Activated CD8-positive, alpha-beta memory T cell treated with anti-CD3 and anti-CD28 coated beads for 4 hours (primary cell): ENCODE measurements at places on chromosomes 7 and 10.

- no peak for DNase-seq
Observed at GRCh38 chr10:61974601-61975390, 73.3 kb downstream of the ARID5B start.

DNA sequence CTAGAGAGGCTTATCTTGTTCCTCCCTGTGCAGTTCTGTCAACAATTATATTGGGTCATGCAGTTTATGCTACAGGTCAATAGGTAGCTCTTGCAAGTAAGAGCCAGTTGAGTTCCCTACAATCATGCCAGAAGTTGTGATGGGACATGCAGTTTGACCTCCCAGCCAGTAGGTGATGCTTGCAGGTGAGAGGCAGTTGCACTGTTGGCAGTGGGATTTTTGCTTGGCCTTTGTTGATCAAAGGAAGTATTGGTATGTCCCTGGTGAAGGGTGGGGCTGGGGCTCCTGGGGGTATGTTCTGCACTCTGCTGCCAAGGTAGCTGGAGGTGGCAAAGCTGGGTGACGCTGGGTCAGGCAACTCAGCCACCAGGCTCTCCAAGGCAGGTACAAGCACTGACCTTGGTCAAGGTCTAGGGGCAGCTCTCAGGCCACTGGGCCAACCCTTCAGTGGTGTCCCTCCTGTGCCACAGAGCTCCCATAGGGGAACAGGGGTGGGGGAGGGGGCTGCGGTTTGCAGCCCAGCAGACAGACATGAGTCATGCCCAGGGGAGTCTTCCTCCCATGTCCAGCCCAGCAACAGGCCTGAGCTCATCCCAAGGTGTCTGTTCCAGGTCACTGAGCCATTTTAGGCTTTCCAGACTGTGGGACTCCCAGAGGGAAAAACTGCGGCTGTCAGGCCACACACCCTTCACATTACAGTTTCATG, 43.3 kb downstream of the MEOX2 start:
- no peak for DNase-seq

DNA sequence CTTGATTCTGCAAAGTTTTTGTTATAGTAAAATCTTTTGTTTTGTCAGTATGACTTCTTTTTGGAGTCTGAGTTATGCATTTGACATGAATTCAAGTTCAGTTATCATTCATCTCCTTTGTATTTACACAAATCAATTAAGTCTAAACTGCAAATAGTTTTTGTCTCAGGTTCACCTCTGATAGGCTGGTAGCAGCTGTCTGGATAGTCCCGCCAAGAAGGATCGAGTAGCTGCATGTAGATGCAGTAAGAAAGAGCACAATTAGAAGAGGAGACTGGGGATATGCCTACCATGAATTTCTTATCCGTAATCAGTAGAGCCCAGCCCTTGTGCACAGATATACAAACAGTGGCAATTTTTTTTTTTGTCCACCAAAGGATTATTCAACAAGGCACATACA, 392.5 kb upstream of the ETV1 start:
- no peak for DNase-seq

DNA sequence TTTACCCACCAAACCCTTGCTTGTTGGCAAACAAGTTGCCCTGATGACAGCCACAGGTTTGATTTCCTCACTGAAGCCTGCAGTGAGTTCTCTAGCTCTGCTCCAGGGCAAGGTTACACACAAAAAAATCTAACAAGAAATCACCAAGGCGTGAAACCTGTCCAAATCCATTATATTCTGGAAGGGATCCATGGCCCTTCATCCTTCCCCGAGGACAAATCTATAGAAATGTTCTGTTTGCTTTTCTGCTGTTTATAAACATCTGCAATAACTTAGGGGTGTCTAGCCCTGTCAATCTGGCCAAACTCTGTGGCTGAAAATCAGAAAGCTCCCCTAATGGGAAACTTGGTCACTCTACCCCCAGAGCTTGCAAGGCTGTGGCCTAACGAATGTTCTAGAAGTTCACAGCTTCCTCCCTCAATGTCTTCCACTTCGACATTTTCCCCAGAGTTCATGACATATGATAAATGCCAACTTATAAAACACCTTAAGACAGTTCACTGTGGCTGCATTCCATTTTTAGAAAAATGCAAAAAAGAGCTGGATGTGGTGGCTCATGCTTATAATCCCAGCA, 164.5 kb downstream of the PRPF18 start:
- no peak for DNase-seq

DNA sequence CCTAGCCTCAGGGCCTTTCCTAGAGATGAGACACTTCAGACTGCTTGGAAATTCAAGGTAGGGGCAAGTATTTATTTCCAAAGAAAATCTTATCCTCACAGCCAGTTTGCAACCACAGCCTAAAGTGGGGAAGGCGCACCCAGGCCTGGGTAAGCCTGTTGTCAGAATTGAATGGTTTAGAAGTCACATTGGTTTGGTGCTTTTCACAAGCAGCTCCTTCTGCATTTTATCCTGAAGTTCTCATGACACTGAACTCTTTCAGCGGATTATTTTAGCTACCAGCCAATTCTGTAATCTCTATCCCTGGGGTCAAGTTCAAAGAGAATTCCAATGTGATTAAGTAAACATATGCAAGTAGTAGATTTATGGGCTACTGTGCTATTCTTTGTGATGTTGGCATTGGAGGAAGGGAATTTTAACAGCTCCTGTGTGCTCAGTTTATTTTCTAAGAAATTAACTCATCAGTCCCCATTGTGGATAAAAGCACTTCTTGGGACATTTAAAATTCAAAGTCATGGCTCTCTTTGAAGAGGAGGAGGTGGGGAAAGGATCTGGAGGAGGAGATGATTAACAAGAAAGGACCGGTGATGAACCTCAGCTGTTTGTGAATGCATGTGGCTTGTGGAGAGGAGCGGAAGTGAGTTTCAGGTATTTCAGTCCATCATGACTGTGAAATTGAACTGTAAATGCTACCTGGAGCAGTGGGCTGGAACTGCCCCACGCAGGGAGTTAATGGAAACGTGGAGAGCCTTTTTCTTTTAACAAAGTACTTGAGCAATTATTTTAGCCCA, 90.2 kb upstream of the CACUL1 start:
- DNase-seq = no peak

GRCh38 chr10:71517298-71518169, 120.8 kb downstream of the CDH23 start:
- no peak for DNase-seq

GRCh38 chr10:59242991-59243390, 66.5 kb downstream of the PHYHIPL start:
- DNase-seq = no peak

DNA sequence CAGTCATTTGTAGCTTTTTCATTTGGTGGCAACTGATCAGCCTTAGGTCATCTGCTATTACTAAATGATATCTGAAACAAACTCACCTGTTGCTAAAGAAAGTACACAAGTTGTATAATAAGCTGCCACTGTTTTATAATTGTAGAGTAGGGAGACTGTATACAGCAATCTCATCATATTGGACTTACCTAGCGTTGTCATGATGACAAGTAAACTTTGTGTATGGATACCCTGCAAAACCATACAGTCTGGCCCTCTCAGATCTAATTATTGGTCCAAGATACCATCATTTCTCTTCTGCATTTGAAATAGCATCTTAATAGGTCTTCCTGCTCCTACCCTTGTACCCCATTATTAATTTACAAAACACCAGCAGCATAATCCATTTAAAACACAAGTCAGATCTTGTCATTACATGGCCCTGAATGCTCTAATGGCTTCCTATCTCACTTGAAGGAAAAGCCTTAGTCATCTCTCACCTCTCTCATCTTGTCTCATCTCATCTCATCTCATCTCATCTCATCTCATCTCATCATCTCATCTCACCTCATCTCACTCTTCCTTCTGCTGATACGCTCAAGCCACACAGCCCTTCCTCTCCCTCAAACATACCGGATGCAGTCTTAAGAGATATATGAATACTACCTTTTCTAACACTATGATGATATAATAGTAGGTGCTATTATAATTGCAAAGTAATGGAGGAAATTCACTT, 540.6 kb downstream of the MDFIC start:
- DNase-seq = no peak

DNA sequence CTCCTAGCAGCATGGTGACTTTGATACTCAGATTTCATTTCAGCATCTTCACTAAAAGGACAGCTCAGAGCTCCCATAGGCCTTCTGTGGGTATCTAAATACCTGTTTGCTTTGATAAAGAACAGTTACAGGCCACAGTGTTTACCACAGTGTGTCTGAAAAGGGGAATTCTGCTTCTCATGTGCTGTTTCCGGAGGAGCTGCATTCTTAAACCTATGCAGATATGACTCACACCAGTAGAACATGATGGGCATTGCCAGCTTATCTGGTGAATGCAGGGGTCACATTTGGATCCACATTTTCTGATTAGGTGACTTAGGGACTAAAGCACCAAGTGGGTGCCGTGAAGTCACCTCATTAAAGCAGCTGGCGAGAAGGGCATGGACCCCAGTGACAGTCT, 52.6 kb downstream of the TRRAP start:
- DNase-seq = no peak

- DNase-seq = no peak
Observed at GRCh38 chr10:119342335-119342734, 135.0 kb downstream of the GRK5 start.

- DNase-seq = no peak
Observed at GRCh38 chr10:85194706-85195105, 866.3 kb downstream of the CCSER2 start.

- no peak for DNase-seq
Observed at GRCh38 chr10:131910663-131911314, 10.0 kb downstream of the PPP2R2D start.

GRCh38 chr10:122147663-122148062, 123.4 kb upstream of the BTBD16 start:
- DNase-seq = no peak

- no peak for DNase-seq
Observed at GRCh38 chr10:66167816-66168215, 758.0 kb upstream of the LRRTM3 start.

DNA sequence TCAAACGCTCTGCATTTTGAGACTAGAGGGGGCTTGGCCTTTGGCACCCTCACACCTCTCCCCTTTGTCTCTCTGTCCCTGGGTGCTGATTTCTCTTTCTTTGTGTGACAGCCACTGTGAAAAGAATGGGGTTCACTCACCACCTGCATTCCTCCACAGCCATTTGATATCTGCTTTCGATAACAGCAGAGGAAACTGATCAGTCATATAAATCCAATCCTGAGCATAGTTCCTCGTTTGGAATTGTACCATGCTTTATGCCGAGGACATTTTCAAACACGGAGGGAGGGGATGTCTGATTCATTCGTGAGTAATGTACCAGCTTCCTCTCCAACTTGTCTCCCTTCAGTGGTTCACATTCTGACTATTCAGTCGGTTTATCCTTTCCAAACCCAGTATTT, 15.8 kb downstream of the MET start:
- DNase-seq = no peak

DNA sequence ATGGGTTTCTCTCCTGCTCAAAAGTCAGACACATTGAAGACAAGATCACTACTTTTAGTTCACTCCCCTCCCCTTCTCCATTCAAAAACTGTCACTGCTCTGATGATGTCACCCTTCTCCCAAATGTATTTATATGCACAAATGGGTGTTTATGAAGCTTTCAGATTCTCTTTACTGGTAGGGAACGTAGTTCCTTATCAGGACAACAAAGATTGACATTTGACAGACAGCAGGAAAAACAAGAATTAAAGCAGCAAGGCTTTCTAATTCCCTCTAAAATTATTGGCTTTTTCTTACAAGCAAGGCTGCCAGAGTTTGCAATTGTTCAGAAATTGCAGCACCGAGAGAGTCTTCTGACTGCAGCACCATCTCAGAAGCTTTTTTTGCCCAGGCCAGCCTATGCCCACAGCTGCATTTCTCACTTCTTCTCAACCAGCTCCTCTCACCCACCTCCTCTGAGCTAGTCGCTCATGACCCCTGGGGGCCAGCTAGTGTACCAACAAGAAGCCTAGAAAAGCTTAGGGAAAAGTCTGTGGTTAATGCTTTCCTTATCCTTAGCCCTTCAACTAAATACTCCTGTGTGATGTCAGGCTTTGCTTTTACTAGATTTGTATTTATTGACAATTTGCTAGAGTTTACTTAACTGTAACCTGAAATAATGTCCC, 265.1 kb downstream of the HTR7 start:
- no peak for DNase-seq

GRCh38 chr10:100265821-100266485, 1.5 kb downstream of the CWF19L1 start:
- no peak for DNase-seq

DNA sequence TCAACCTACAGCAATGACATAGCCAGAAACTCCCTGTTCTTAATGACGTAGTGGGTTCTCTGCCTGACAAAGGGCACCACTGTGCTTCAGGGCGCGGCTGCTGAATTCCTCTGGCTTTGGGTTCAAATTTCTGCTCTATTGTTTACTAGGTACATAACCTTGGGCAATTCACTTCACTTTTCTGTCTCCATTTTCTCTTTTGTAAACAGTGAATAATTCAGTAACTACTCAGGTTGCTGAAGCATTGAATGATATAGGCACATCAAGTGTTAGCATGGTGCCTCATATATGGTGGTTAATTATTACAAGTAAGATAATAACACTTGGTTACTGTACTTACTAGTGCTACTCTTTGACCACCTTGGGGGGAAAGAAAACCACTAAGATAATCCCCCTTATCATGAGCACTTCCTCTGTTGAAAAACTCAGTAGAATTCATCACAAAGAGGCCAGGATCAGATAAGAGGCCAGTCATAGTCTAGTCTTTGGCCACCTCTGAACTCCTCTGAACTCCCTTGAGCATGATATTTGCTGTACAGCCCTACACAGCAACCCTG, 92.0 kb upstream of the AHR start:
- no peak for DNase-seq

DNA sequence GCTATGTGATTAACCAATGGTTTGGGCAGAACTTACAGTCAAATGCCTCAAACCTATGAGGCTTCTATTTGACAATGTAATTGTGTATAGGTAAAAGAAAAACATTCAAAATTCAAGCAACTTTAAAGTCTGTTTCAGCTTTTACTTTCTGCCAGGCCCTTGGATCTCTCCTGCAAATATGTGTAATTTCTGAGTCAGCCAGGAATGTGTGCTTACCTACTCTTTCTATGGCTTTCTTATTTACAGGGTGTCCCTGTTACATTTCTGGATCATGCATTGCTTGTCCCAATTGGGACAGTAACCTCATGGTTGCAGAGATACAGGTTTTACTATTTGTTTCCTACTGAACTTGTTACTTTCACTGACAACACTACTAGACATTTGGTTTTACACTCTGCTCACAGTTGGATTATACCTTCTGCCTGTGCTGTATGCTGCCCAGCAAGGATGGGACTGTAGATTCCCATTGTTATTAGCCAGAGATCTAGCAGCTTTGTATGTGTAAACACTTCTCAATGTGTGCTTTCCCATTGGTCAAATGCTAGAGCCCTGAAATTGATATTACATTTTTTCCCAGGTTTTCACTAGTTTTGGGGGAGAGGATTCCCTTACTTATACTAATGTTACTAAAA, 355.3 kb downstream of the ARL4A start:
- no peak for DNase-seq
